Pancreas (tissue), 10 donors: ENCODE measurements at places on chromosomes 1 and 21. TPM values are rescaled to one million over a fixed set of nuclear protein-coding genes. Genes with fewer than 3 reads are reported as not detected.

- H3K27me3 ChIP-seq: no peaks in the 10 kb centered on the region
- H3K27ac ChIP-seq: no peak overlapping the region
- no peak for DNase-seq
- H3K4me1 ChIP-seq: peaks cover 11% of the 10 kb centered on the region
- H3K36me3 ChIP-seq: no peaks in the 10 kb centered on the region
Measured at GRCh38 chr1:9904596-9904995, 5.5 kb downstream of the CTNNBIP1 start.

GRCh38 chr1:151491641-151492040, 19.5 kb upstream of the CGN start:
- H3K36me3 ChIP-seq: no peaks in the 10 kb centered on the region
- no peak for DNase-seq
- no peak overlapping the region for H3K4me3 ChIP-seq
- no peaks in the 10 kb centered on the region for H3K27me3 ChIP-seq
- no peak overlapping the region for H3K27ac ChIP-seq

DNA sequence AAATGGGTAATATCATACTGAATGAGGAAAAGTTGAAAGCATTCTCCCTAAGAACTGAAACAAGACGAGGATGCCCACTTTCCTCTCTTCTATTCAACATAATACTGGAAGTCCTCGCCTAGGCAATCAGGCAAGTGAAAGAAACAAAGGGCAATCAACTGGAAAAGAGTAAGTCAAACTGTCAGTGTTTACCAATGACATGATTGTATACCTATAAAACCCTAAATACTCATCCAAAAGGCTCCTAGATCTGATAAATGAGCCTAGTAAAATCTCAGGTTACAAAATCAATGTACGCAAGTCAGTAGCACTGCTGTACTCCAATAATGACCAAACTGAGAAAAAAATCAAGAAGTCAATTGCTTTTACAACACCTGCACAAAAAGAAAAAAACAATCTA, 575.8 kb upstream of the PRMT6 start:
- no peaks in the 10 kb centered on the region for H3K27me3 ChIP-seq
- no peak overlapping the region for H3K27ac ChIP-seq
- no peaks in the 10 kb centered on the region for H3K4me1 ChIP-seq
- DNase-seq: no peak
- no peaks in the 10 kb centered on the region for H3K36me3 ChIP-seq

- no peaks in the 10 kb centered on the region for H3K27me3 ChIP-seq
- peak; percentile 24 for DNase-seq
- H3K4me1 ChIP-seq: peaks cover 5% of the 10 kb centered on the region
Measured at GRCh38 chr1:23791516-23792047, 637 bp downstream of the LYPLA2 start.

GRCh38 chr1:165034136-165034809, 322.2 kb downstream of the LMX1A start:
- no peak overlapping the region for H3K27ac ChIP-seq
- no peaks in the 10 kb centered on the region for H3K4me1 ChIP-seq
- H3K4me3 ChIP-seq: no peak overlapping the region
- DNase-seq: no peak

DNA sequence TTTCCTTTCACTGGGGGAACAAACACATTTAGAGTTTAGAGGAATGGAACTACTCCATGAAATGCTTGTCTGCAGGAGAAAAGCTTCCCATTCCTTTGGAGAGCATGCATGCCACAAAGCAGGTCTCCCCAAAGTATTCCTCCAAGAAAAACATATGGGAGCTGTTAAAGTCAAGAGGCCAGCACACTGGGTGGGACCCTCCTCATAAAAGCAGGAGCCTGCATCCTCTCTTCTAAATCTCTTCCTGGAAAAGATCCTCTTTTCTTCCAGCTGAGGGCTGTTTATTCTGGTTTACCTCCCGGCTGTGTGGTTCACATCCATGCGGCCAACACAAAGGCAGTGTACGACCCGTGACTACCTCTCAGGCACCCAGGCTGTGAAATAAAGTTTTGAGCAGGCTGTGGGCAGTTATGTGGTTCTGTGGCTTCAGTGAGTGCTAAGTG, 103.4 kb downstream of the TENT5C start:
- H3K36me3 ChIP-seq: no peaks in the 10 kb centered on the region
- H3K27ac ChIP-seq: no peak overlapping the region
- H3K27me3 ChIP-seq: no peaks in the 10 kb centered on the region
- no peak for DNase-seq
- H3K4me1 ChIP-seq: peaks cover 6% of the 10 kb centered on the region

- no peaks in the 10 kb centered on the region for H3K4me1 ChIP-seq
- H3K36me3 ChIP-seq: no peaks in the 10 kb centered on the region
- no peak for DNase-seq
- H3K27me3 ChIP-seq: no peaks in the 10 kb centered on the region
Measured at GRCh38 chr1:231634323-231635013, 7.9 kb downstream of the DISC1 start.

DNA sequence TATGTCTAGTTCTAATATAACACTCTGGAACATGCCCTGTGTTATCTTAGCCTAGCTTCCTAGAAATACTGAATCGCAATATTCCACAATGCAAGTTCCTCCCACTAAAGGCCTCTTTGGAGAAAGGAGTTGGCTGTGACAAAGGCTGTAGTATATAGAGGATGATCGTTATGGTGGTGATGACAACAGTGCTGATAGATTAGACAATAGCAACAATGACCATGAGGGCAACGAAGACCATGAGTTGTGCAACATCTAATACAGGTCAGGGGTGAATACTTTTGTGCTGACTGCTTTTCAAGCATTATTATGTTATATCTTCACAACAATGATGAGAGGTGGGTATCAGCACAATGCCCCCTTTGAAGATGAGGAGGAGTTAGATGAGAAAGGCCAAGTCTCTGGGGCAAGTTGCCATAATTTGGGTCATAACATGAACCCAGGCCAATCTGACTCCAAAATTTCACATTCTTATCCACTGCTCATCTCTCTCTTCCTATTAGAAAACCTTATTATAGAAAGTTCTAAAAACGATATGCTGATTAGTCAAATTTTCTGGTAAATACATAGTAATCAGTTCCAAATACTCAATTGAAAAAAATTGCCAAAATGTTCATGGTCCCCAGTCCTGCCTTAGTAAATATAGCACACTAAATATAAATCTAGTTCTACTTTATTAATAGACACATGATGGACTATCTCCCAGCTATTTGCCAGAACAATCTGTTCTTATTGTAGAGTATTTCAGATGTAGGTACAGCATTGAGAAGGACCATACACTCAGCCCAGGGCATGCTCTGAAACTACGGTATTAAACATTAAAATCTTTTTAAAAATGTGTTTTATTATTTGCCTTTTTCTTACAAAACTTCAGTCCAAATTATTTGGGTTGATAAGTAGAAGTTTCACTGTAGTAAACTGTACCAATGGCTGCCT, 37.5 kb downstream of the HIVEP3 start:
- H3K36me3 ChIP-seq: no peaks in the 10 kb centered on the region
- DNase-seq: no peak
- H3K27ac ChIP-seq: peak overlapping the region; percentile 74
- no peaks in the 10 kb centered on the region for H3K27me3 ChIP-seq
- H3K4me3 ChIP-seq: no peak overlapping the region

DNA sequence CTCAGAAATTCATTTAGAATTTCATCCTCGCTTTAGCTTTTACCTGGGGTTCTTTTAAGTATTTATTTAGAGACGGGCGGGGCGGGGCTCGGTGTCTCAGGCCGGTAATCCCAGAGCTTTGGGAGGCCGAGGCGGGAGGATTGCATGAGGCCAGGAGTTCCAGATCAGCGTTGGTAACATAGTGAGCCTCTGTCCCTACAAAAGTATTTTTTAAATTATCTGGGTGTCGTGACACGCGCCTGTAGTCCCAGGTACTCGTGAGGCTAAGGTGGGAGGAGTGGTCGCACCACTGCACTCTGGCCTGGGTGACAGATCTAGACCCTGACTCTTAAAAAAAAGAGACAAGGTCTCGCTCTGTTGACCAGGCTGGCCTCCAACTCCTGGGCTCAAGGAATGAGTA, 942 bp upstream of the RSBN1 start:
- H3K27ac ChIP-seq: no peak overlapping the region
- H3K4me3 ChIP-seq: no peak overlapping the region
- peaks cover 9% of the 10 kb centered on the region for H3K4me1 ChIP-seq
- no peak for DNase-seq

GRCh38 chr1:91583326-91583755, 82.7 kb downstream of the CDC7 start:
- H3K36me3 ChIP-seq: no peaks in the 10 kb centered on the region
- H3K4me1 ChIP-seq: no peaks in the 10 kb centered on the region
- no peak overlapping the region for H3K27ac ChIP-seq
- H3K27me3 ChIP-seq: no peaks in the 10 kb centered on the region
- no peak overlapping the region for H3K4me3 ChIP-seq
- DNase-seq: no peak

- no peak for DNase-seq
- no peaks in the 10 kb centered on the region for H3K4me1 ChIP-seq
- no peak overlapping the region for H3K4me3 ChIP-seq
- no peaks in the 10 kb centered on the region for H3K27me3 ChIP-seq
- no peaks in the 10 kb centered on the region for H3K36me3 ChIP-seq
Measured at GRCh38 chr1:105874621-105875020, 1181.9 kb upstream of the PRMT6 start.

DNA sequence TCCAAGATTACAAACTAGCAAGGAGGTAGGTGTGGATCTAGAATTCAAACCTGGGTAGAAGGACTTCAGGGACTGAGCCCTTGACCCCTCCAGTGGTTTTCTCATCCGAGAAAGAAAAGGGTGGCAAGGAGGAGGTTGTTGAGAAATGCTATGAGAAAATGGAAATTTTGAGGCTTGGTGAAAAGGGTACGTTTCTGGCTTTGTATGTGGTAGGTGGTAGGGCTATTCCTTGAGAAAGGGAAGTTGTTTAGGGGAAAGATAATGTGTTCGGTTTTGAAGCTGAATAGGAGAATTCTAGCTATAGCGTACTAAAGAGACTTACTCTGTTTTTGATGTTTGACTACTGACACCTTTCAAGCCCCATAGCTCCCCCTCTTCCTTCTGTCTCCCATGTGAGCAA, 133.8 kb downstream of the CNIH3 start:
- no peak overlapping the region for H3K4me3 ChIP-seq
- H3K4me1 ChIP-seq: no peaks in the 10 kb centered on the region
- H3K36me3 ChIP-seq: no peaks in the 10 kb centered on the region
- H3K27me3 ChIP-seq: no peaks in the 10 kb centered on the region
- H3K27ac ChIP-seq: no peak overlapping the region

GRCh38 chr1:60670302-60670701, 412.1 kb upstream of the NFIA start:
- no peak for DNase-seq
- H3K4me1 ChIP-seq: no peaks in the 10 kb centered on the region
- no peak overlapping the region for H3K4me3 ChIP-seq
- no peaks in the 10 kb centered on the region for H3K27me3 ChIP-seq
- no peaks in the 10 kb centered on the region for H3K36me3 ChIP-seq

DNA sequence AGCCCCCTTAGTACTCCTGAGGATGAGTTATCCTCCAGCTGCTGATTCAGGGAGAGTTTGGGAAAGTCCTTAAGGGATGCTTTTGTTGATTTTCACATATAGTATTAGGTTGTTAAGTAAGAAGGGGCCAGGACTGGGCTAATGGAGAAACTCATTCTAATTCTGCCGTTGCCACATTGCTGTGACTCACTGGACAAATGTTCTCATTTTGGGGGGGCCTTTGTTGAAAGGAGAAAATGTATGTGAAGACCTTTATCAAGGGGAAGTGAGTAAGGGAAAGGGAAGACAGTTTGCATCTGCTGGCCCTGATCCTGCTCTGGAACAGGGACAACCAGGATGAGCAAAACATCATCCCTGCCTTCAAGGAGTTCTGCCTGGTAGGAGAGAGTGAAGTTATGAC, 123.2 kb upstream of the FGGY start:
- DNase-seq: no peak
- H3K27ac ChIP-seq: no peak overlapping the region
- peaks cover 29% of the 10 kb centered on the region for H3K4me1 ChIP-seq
- H3K4me3 ChIP-seq: no peak overlapping the region

DNA sequence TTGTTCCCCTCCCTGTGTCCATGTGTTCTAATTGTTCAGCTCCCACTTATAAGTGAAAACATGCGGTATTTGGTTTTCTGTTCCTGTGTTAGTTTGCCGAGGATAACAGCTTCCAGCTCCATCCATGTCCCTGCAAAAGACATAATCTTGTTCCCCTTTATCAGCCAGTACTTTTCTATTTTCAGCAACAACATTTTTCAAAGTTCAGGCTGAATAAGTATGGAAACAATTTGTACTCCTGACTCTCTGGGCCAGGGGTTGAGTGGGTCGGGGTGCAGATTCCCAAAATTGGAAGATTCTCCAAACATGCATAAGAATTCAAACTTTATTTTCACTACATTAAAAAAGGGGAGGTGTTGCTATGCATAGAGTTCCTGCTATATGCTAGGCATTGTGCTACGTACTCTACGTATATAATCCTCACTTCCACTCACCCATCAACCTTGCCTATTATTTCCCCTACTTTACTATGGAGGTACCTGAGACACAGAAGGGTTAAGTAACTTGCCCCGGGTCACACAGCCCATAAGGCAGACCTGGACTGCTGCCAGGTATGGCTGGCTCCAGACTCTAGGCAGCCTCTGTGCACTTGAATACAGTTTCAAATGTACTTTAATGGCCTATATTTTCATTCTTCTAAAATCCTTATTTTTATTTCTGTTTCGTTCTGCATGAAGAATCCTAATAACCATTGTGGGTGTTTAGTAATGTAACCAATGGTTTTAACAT, 117.1 kb upstream of the C8B start:
- H3K4me1 ChIP-seq: no peaks in the 10 kb centered on the region
- H3K27ac ChIP-seq: no peak overlapping the region

- peaks cover 18% of the 10 kb centered on the region for H3K4me1 ChIP-seq
- H3K27me3 ChIP-seq: no peaks in the 10 kb centered on the region
- no peaks in the 10 kb centered on the region for H3K36me3 ChIP-seq
- no peak overlapping the region for H3K27ac ChIP-seq
- no peak overlapping the region for H3K4me3 ChIP-seq
Measured at GRCh38 chr1:221804303-221804702, 62.4 kb upstream of the DUSP10 start.

GRCh38 chr1:77370583-77371306, 88.9 kb downstream of the AK5 start:
- H3K36me3 ChIP-seq: no peaks in the 10 kb centered on the region
- no peak overlapping the region for H3K27ac ChIP-seq
- no peaks in the 10 kb centered on the region for H3K27me3 ChIP-seq
- no peaks in the 10 kb centered on the region for H3K4me1 ChIP-seq
- H3K4me3 ChIP-seq: no peak overlapping the region

- peaks cover 4% of the 10 kb centered on the region for H3K36me3 ChIP-seq
- DNase-seq: peak; percentile 66
Measured at GRCh38 chr21:45506836-45507522, 35.3 kb downstream of the SLC19A1 start.

The TINAGL1 gene
- 10.1 TPM for total RNA-seq

The GPX7 gene
- total RNA-seq: 9.9 TPM

The WDR64 gene
- total RNA-seq: not detected

The CHIA gene
- not detected for total RNA-seq

The TRABD2B gene
- 3.5 TPM for total RNA-seq

The KIF14 gene
- not detected for total RNA-seq

The RPTN gene
- total RNA-seq: not detected
